Endodermal cell (in vitro differentiated cells): ENCODE measurements at places on chromosomes 16 and 17. TPM values are rescaled to one million over a fixed set of nuclear protein-coding genes. Genes with fewer than 3 reads are reported as not detected.

The TBC1D16 gene
- total RNA-seq, result 44.8 to 129 TPM (median 116 TPM) in 3 replicates

GRCh38 chr16:87303962-87304521 is 13.2 kb downstream of the C16orf95 start:
- H3K4me1 ChIP-seq, result no peaks in the 10 kb centered on the region
- H3K27me3 ChIP-seq, result no peaks in the 10 kb centered on the region
- DNase-seq, result no peak
- no peak overlapping the region for H3K4me3 ChIP-seq

The NAGPA gene
- 8.5 to 13.4 TPM (median 12.7 TPM) in 3 replicates for total RNA-seq

- H3K4me3 ChIP-seq, result no peak overlapping the region
- no peak overlapping the region for H3K27ac ChIP-seq
- H3K4me1 ChIP-seq, result peaks cover 8% of the 10 kb centered on the region
- no peaks in the 10 kb centered on the region for H3K36me3 ChIP-seq
- no peak for DNase-seq
Observed at GRCh38 chr17:48470388-48471034, 40.5 kb upstream of the SKAP1 start.

- H3K27ac ChIP-seq, result peak overlapping the region; percentile 16
- no peaks in the 10 kb centered on the region for H3K27me3 ChIP-seq
- DNase-seq, result no peak
- H3K4me3 ChIP-seq, result no peak overlapping the region
- H3K4me1 ChIP-seq, result no peaks in the 10 kb centered on the region
Observed at GRCh38 chr16:88303890-88304819, 78.6 kb upstream of the ZNF469 start.
